ENCODE measurements at places on chromosomes 1 and 21. TPM values are rescaled to one million over a fixed set of nuclear protein-coding genes. Genes with fewer than 3 reads are reported as not detected.

LBR gene
- 34.4 TPM for polyA plus RNA-seq

GRCh38 chr1:1262071-1262470 is 11.6 kb downstream of the UBE2J2 start:
- no peak for DNase-seq

C1orf185 gene
- polyA plus RNA-seq, result not detected

HJV gene
- 227 TPM for polyA plus RNA-seq

DNA sequence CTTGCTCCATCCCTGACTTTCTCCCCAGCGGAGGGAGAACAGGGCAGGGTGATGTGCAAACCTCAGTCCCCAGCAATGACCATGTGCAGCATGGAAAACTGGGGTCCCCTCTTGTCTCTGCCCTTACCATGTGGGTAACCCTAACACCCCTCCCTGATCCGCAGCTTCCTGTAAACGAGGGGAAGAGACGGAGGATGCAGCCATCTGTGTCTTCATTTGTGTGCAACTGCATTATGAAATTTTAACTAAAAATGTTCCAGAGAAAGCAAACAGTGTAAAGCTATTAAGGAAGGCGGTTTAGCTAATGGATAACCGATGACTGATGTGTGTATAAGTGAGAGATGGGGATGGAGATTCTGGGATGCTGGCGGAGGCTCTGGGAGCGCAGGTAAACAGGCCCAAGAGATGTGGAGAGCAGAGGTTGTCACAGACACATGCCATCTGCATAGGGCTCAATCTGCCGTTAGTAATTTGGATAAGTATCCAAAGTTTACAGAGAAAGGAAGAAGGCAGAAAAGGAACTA is 206.6 kb downstream of the DSCAM start:
- no peak for DNase-seq

GRCh38 chr1:200972985-200973742 is 50.4 kb downstream of the KIF21B start:
- no peak for DNase-seq

DNA sequence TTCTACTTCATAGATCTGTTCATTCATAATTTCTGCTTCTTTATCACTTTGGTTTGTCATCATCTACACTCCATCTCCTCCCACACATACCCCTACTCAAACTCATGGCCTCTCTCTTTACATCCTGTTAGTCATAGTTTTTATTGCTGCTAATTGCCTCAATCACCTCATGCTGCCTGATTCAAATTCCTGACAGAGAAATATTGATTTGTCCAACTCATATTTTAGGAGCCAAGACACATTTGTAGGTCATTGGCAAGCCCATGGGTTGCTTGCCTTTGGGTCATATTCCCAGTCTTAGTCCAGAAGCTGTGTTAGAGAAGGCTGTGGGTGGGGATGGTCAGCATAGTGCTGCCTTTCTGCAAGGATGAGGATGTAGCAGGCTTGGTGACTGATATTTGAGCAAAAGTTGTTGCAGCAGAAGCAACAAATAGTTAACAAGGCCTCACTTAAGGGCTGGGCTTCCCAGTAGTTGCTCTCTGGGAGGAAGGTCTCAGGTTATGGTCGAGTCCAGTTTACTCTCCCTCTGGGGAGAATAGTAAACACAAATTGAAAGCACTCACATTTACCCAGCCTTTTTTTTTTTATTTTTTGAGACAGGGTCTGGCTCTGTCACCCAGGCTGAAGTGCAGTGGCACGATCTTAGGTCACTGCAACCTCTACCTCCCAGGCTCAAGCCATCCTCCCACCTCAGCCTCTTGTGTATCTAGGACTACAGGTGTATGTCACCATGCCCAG is 22.4 kb upstream of the EPS15 start:
- DNase-seq, result no peak

- no peak for DNase-seq
Observed at GRCh38 chr21:44514218-44514520, 25.8 kb downstream of the KRTAP10-1 start.

DNA sequence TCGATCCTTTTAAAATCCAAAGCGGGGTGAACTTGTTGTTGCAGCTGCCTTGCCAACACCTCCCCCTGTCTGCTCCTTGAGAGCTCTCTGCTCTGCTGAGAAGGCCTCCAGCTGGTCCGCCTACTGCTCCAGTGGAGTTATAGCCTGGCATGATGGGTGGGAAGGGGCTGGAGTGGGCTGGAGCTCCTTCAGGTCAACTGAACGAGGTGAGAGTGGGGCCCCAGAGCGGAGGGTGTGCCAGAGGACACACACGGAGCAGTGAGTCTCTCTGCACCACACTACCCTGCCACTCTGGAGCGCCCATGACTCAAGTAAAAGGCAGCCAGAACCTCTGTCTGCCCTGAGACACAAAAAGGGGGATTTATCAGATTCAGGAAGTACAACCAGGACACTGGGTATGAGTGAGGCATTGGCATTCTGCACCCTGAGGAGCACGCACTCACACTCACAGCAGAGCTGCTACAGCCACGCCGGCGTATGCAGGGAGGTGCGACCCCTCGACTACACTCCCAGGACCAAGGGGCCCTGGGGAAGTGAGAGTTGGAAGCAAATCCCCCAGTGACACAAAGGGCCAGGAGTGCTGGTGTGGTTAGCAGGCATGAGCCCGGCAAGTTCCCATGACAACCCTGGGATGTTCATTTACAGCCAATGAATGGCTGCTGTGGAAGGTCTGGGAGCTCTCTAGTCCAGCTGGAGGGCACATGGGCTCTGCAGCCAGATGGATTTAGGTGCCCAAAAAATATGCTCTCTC is 28.0 kb upstream of the EVA1B start:
- peak; percentile 43 for DNase-seq

DNA sequence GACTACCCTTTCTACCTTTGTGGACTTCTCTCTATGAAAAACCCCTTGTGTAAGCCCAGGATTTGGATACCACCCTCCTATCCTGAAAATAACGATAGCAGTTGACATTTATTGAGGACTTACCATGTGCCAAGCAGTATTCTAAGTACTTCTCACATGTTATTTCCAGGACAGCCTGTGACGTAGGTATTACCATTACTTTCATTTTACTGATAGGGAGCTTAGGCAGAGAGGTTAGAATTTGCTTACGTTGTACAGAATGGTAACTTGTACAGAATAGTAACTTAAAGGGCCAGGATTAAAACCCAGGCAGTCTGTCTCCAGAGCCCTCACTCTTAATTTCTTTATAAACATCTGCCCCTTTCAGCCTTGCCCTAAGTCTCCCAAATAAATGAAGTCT is 138.3 kb downstream of the NTMT2 start:
- no peak for DNase-seq

- no peak for DNase-seq
Observed at GRCh38 chr1:40766017-40766416, 17.6 kb upstream of the KCNQ4 start.

DNA sequence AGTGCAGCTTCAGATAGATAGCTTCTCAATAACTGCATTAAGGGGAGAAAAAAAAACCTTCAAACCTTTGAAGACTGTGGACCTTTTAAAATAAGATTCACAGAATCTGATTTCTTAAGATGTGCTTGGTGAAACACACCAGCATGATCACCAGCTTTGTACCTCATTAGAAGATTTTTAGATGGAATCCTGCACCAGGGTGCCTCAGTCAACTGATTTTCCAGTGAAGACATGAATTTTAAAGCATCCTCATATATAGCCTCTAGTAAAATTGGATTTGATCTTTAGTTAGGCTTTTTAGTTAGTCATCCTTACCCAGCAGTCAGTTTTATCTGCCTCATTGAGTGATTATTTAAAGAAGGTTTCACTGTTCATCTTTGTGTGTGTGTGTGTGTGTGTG is 208.6 kb upstream of the DEPDC1 start:
- no peak for DNase-seq
